ENCODE measurements at places on chromosomes 4 and X. TPM values are rescaled to one million over a fixed set of nuclear protein-coding genes. Genes with fewer than 3 reads are reported as not detected.

DNA sequence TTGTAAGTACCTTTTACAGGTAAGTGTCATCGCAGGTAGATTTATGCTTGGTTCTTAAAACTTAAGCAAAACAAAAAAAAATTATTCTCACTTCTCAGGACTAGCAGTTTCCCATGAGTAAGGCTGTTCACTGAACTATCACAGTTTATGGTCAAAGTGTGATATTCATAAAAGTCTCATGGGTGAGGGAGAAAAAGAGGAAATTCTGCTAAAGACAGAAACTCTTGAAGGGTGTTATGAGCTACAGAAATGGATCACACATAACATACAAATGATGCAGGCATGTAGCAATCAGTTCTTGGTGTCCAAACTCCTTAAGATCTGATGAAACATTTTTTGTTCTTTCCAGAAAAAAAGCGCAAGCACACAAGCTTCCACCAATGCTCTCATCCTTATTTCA is 8.5 kb downstream of the RAB9A start:
- DNase-seq, result no peak

The TRAM1L1 gene
- 8.9 TPM for total RNA-seq

The FGFR3 gene
- total RNA-seq, result 44.3 TPM

The CXorf49 gene
- not detected for total RNA-seq

- DNase-seq, result no peak
These were observed 210.7 kb upstream of the MAD2L1 start for GRCh38 chr4:120277391-120277790.

- no peak for DNase-seq
These were observed 182.2 kb upstream of the ATOH1 start for GRCh38 chr4:93646233-93646930.

The CNGA1 gene
- total RNA-seq, result 1.0 TPM

- no peak for DNase-seq
These were observed 34.5 kb upstream of the WAS start for GRCh38 chrX:48649102-48649501.

The PAGE4 gene
- not detected for total RNA-seq

The CTAG1A gene
- not detected for total RNA-seq

The LDB2 gene
- total RNA-seq, result 31.5 TPM

The ERCC6L gene
- 2.4 TPM for total RNA-seq

DNA sequence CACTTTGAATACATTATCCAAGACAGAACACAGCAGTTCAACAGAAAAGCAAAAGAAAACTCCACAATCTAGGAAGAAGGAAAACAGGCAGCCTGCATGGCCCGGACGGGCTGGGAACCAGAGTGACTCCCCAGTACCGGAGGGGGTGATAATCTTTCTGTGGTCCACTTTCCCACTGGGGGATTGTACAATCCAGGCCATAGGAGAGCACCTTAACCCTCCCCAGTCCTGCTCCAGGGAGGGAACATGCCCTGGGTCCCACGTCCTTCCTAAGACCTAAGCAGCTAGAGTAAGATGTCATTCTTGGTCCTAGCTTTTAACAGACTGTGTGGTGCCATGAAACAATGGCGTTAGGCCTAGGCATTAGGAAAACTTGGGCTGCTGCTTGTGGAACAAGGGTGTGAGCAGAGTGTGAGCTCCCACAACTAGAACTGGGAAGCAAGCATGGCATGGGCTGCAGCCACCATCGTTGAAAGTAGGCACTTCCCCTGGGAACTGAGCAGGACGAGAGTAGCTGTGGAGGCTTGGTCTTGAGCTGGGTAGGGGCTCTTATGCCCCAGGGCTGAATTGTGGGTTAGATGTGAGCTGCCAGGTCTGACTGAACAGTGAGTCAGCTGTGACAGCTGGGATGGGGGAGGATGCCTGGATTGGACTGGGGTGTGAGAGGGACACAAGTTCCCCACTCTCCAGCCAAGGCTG is 42.4 kb downstream of the NAT8L start:
- DNase-seq, result no peak

DNA sequence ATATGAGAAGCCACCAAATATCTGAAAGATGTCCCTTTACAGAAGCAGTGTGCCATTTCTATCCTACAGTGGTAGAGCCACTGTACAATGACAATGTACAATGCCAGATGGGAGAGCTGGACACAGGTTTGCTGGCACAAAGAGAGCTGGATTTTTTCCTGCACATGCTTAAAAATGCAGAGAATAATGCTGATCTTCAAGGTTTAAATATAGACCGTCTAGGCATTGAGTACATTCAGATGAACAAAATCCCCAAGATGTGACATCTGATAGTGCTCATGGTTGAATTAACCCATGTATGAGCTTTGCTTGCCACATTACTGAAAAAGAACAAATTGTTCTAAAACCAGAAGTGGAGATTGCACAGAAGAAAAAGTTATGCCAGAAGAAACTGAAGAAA is 11.7 kb downstream of the ADGRL3 start:
- DNase-seq, result no peak

The NKRF gene
- total RNA-seq, result 11.8 TPM

GRCh38 chrX:47808904-47809788 is 27.6 kb upstream of the ZNF81 start:
- DNase-seq, result no peak

DNA sequence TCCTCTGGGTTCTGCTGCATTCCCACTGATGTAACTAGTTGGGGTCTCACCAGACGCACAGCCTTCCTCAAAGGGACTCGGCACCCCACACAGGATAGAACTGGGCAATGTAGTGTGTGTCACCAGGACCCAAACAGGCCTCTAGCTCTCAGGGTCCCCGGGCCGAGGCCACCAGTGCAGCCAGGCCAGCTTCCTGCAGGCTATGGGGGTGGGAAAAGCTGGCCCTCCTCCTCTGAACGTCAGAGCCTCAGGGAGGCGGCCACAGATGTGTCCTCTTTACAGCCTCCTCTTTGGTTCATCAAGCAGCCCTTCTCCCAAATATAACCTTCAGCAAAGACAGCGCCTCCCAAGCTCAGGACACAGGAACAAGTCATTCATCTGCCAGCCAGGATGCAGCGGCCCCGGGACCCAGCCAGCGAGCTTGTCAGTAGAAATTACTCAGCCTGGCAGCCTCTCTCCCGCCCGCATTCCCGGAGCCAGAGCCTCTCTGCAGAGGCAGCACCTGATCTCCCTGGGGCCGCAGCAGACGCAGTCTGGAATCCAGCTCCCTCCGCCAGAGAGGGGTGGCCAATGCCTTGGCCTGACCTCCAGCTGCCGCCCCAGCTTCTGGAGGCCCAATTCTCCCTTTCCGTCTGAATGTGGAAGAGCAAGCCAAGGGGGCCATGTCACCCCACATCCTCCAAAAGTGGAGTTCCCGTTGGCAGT is 288.5 kb downstream of the FBXW7 start:
- no peak for DNase-seq

DNA sequence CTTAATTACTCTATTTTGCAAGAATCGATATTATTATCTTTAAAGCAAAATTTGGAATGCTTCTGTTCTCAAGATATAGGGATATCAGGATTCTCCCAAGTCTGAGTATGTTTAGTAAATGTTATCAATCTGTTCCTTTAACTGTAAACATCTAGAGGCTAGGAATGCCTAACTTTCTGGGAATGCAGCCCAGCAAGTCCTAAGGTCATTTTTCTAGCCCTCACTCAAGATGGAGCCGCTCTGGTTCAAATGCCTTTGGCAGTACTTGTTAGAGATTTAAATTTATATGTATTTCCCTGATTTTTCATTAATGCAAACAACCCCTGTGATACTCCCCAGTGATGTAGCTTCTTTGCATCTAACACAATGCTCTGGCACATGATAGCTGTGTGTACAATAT is 623.8 kb upstream of the LCORL start:
- DNase-seq, result no peak

DNA sequence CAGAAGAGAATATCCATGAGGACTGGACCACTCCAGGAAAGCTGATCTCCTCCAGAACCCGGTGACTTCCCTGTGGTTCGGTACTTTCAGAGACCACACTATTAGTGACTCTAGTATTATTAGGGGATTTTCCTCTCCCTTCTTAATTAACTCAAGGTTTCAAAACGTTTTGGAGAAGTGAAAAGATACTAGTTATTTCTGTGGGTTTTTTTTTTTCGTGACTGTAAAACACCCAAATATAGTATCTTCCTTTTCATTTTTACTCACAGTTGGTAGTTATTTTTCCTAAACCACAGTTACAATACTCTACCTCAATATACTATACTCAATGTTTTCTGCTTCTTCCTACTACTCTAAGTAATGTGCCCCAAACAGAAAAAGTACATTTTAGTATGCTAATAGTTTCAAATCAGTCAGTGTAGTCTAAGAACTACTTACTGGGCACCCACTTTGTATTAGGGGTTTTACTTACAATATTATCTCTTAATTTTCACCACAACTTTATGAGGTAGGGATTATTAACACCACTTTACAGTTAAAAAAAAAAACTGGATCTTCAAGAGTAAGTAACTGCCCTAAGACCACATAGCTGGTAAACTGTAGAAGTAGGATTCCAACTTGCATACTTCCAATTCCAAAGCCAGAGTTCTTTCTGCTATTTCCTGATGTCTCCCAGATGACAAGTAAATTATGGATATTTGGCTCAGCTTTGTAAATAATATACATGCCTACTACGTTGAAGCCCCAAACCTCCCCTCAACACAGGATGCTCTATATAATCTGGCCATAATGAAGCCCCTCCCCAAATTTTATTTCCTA is 45.0 kb downstream of the SLC9A7 start:
- DNase-seq, result no peak

The RPS6KA6 gene
- total RNA-seq, result 13.4 TPM

GRCh38 chr4:61853041-61853440 is 652.9 kb downstream of the ADGRL3 start:
- DNase-seq, result no peak

DNA sequence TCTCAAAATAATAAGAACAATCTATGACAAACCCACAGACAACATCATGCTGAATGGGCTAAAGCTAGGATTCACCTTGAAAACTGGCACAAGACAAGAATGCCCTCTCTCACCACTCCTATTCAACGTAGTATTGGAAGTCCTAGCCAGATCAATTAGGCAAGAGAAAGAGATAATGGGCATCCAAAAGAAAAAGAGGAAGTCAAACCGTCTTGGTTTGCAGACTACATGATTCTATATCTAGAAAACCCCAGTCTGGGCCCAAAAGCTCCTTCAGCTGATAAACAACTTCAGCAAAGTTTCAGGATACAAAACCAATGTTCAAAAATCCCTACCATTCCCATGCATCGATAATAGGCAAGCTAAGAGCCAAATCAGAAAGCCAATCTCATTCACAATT is 59.0 kb downstream of the CHM start:
- no peak for DNase-seq

- DNase-seq, result no peak
These were observed 321 bp upstream of the HPRT1 start for GRCh38 chrX:134459683-134460004.

The CXorf65 gene
- not detected for total RNA-seq

The OCRL gene
- total RNA-seq, result 39.8 TPM

The ADH4 gene
- 3.7 TPM for total RNA-seq

DNA sequence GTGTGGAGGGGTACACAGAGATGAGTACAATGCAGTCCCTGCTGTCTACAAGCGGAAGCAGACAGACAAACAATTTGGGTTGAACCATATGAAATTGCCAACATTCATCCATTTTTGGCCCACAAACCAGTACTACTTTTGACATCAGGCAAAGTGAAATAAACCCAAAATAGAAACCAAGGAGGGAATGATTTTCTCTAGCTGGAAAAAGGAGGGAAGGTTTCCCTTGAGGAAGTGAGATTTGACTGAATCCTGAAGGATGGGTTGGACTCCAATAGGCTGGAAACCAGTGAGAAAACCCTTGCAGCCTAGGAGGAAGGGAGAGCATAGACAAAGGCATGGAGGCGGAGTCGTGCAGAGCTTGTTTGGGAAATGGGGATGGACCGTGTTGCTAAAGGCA is 63.5 kb upstream of the PJA1 start:
- no peak for DNase-seq

GRCh38 chr4:70688795-70689231 is 481 bp downstream of the UTP3 start:
- no peak for DNase-seq

The DDX60 gene
- total RNA-seq, result 8.7 TPM

- no peak for DNase-seq
These were observed 43.8 kb upstream of the UGDH start for GRCh38 chr4:39571054-39571453.

- no peak for DNase-seq
These were observed 33.9 kb downstream of the FBXW7 start for GRCh38 chr4:152501846-152502536.

DNA sequence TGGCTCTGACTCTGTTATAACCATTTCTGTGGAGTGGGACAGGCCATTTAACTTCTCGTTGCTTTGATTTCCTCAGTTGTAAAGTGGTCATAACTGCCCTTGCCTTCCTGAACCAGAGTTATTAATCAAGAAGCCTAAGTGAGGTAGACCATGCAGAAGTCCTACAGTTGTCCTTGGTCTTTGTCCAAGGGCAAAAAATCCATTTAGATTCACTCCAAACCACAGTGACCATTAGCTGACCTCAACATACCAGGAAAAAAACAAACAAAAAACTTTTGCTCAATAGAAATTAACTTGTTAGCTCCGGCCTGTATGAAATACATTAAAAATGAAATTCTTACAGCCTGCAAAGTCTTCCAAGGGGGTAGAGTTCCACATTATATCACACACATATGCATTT is 52.7 kb downstream of the TBC1D9 start:
- no peak for DNase-seq

The CENPVL2 gene
- 0.33 TPM for total RNA-seq

DNA sequence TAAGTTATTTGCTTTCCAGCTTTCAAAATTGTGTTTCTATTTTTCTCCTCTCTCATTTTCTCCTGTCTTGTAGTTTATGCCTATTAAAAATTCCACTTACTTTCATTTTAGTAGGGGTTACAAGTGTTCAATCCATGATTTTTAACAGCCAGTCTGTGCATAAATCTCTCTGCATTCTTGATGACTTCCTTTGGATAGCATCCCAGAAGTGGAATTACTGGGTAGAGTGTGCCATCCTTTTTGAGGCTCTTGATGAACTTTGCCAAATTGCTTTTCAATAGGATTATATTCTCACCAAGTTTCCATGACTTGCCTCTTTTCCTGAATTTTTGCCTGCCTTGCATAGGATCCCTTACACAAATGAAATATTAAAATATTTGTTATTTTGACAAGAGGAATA is 58.5 kb downstream of the DIPK2B start:
- no peak for DNase-seq

DNA sequence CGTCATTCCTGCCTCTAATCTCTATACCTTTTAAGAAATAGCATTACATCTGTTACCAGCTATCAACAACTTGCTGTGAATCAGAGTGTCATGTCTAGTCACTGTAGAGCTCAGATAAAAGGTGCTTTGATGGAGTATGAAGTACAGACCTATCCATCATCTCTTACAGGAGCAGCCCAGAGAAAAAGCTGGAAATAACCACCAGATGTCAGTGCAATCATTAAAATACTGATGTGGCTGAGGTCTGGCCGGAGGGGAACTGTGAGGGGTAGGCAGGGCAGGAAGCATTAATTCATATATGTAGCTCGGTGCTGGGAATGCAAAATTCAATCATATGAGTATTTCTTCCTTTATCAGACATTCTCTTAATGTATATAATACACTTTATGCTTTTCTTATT is 100.6 kb downstream of the AKAP4 start:
- no peak for DNase-seq

- no peak for DNase-seq
These were observed 40.1 kb upstream of the SETD7 start for GRCh38 chr4:139596034-139596683.

GRCh38 chrX:11786862-11787261 is 28.8 kb downstream of the MSL3 start:
- no peak for DNase-seq

Measured in type B pancreatic cell (in vitro differentiated cells).